ENCODE measurements at places on chromosomes 4 and X. TPM values are rescaled to one million over a fixed set of nuclear protein-coding genes. Genes with fewer than 3 reads are reported as not detected.

MAGEA12 gene
- 0.11 TPM for total RNA-seq

FAM3A gene
- 57.7 TPM for total RNA-seq

RBM47 gene
- 1.1 TPM for total RNA-seq

DNA sequence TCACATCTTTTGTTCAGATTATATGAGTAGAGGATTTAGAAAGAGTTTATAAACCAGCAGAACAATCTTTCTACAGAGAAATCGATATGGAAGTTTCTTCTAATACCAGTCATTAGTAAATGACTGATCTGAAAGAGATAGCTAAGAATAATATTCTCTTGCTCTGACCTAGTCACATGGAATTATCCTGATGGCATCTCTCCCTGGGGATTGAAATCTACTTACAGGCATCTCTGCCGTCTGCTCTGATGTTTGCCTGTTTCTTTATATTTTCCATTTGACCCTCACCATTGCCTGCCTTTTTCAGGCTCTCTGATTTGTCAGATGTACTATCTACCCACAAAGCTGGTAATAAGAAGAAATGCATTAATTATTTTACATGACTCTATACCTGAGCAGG, 1157.3 kb downstream of the PCDH7 start:
- no peak for DNase-seq

GRCh38 chr4:87046121-87046551, 111.3 kb downstream of the AFF1 start:
- no peak for DNase-seq

DNA sequence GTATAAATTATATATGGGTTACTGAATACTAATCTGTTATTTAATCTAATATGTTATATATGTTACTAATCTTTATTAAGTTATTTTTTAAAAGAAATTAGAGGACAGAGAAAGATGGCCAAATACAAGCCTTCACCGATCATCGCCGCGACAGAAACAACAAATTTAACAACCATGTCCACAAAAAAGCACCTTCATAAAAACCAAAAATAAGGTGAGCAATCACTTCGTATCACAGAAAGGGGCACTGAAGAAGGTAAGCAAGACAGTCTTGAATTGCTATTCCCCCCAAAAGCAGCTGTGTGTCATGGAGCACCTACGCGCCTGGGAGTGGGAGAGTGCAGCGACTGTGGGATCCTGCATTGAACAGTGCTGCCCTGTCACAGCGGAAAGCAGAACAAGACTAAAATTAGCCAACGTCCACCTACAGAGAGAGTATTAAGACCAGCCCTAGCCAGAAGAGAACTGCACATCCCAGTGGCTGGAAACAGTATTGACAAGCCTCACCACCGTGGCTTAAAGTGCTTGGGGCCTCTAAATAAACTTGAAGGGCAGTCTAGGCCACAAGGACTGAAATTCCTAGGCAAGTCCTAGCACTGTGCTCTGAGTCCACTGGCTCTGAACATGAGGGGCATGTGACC, 38.5 kb downstream of the LRBA start:
- no peak for DNase-seq

CDX4 gene
- total RNA-seq, result not detected
